HCT116 (cell line): ENCODE measurements at places on chromosomes 7 and 10. TPM values are rescaled to one million over a fixed set of nuclear protein-coding genes. Genes with fewer than 3 reads are reported as not detected.

The AKR1D1 gene
- 0.10 TPM for total RNA-seq

DNA sequence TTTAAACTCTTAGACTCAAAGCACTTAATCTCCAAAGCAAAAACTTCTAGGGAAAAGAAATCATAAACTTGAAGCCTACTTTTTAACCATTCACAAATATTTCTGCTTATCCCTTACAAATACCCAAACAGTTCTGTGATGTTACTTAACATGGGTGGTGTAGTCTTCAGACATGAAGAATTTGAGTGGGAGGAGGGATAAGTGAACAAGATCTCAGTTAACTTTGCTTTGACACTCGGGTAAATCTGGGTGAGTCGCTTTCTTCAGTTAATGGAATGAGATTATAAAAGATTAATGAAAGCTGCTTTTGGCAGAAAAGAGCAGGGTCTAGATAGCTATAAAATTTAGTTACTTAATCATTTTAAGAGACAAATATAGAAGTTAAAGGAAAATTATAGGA, 47.5 kb downstream of the RNF133 start:
- DNase-seq, result no peak

The SSC4D gene
- 1.1 TPM for total RNA-seq

DNA sequence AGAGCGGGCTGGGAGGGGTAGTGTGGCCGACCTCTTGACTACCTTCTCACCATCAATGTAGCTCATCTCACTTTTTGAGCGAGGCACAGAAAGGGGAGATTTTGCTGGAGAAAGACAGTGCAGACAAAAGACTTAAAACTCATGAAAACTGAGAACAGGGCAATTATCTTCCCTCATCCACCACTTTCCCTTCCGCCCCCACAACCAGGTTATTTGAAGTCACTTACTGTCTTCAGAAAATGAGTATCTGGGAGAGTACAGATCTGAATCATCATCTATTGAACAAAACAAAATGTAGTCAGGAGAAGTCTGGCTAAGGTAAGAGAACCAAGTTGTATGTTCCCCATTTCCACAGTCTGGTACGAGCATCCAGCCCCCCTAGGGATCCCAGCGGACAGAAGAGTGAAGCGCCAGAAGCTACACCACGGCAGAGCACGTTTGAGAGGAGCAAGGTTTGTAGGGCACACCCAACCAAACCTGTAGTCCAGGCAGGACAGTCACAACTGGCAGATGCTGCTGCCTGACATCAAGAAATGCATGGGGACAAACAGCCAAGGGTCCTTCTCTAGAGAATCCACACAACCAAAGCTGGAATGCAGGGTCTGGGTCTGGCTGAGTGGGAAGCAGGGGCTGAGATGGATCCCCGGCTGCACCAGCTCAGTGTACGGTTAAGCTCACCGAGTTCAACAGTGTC, 93.4 kb upstream of the PDLIM1 start:
- DNase-seq, result no peak

- no peak for DNase-seq
These were observed 18.9 kb downstream of the CAMK2G start for GRCh38 chr10:73855413-73855812.

GRCh38 chr7:149458235-149458634, 2.6 kb downstream of the ZNF777 start:
- DNase-seq, result no peak

DNA sequence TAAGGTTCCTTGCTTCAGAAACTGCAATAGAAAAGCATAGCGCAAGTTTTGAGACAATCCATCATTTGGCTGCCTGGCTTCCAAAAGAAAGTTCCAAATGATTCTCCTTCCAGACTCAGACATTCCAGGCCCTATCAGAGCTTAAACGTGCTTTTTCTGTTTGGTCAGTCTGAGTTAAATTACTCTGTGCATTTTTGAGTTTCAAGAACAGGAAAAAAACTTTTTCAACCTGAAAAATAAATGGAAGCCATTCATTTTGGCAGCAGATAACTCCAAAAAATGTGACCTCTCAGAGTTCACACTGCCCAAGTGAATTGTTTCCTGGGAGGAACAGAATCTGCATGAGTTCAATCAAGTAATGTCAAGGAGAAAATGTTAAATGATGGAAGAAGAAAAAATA, 354.2 kb downstream of the CXCL12 start:
- no peak for DNase-seq

- DNase-seq, result no peak
These were observed 1.0 kb downstream of the EIF3B start for GRCh38 chr7:2355705-2356008.

DNA sequence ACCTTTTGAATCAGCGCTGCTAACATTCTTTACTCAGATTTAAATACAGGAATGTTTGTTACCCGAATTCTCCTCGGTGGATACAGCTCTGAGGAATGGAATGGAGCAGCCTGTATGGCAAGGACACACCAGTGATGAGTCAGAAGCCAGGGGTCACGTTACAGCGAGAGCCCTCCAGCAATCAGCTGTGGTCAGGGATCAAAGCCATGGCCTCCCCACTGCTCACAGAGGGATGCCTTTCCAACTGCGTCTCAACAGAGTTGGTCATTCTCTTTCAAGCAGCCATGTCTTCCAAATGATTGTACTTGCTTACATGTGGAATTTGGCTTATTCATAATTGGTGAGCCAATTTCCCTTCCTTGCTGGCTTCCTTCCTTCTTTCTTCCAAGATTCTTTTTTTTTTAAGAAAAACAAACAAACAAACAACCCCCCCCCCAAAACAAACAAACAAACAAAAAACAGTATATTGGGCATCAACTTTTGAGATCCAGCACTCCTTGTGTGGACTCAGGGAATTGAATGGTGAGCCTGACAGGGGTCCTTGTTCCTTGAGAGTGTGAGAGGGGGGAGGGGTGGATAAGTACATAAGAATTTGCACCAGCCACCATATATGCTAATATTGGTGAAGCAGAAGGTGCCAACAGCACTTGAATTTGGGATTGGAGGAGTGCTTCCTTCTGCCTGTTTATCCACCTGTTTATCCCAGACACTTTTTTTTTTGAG, 100.2 kb downstream of the ATXN7L1 start:
- peak; percentile 94 for DNase-seq

The GIMAP1 gene
- total RNA-seq, result 0.10 TPM

DNA sequence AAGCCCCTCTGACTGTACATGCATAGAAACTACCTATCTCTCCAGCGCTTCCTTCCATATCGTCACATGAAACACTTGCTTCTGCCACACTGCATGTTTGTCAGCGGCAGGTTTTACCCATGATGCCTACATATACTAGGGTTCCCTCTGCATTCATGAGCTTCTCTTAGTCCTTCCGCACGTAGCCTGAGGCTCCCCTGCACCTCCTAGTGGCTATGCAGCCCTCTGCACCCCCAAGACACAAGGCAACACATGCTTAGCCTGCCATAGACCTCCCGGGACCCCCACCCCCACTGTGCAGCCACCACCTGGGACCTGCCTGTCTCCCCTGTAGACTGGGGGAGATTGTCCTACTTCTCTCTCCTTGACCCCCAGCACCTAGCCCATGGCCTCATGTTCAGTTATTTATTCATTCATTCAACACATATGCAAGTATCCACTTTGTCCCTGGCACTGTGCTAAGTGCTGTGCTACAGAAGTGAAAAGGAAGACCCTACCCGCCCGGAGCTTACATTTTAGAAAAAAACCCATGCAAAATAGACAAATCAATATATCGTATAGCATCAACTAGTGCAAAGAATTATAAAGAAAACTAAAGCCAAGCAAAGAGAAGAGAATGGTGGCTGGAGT, 23.5 kb downstream of the TMEM273 start:
- peak; percentile 48 for DNase-seq

- peak; percentile 68 for DNase-seq
These were observed 100.7 kb downstream of the ST8SIA6 start for GRCh38 chr10:17353568-17354300.

The FRMPD2 gene
- total RNA-seq, result 0.30 TPM

The HTR5A gene
- not detected for total RNA-seq

The CCDC3 gene
- total RNA-seq, result 10.5 TPM

- DNase-seq, result no peak
These were observed 40.0 kb upstream of the PAPSS2 start for GRCh38 chr10:87619705-87620104.

GRCh38 chr10:122510326-122510725, 49.0 kb downstream of the HTRA1 start:
- DNase-seq, result no peak

The ANKRD61 gene
- total RNA-seq, result 0.17 TPM

- no peak for DNase-seq
These were observed 2.0 kb upstream of the AOC1 start for GRCh38 chr7:150850273-150850672.

DNA sequence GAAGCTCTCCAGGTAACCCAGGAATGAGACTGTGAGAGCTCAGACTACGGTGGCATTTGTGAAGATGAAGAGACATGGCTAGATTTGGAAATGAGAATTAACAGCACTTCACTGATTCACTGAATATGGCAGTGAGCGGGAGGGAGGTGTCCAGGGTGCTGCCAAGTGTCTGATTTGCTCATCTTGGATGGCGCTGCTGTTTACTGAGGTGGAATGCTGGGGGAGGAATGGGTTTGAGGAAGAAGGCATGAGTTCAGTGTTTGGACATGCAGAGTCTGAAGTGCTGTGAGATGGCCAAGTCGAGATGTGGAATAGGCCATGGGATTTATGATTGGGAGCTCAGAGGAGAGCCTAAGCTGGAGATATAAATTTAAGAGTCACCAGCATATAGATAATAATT, 437.1 kb upstream of the NPVF start:
- DNase-seq, result no peak

The NOS3 gene
- total RNA-seq, result 35.8 TPM

DNA sequence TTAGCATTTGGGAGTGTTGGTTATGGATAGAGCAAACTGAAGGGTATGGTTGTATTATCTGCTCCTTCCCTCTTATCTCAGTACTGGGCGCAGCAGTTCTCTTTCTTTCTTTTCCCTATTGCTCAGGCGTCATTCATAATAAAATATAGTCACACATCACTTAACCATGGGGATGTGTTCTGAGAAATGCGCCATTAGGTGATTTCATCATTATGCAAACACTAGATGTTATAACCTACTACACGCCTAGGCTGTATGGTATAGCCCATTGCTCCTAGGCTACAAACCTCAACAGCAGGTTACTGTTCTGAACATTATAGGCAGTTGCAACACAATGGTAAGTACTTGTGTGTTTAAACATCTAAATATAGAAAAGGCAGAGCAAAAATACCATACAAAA, 401.7 kb downstream of the EXOC4 start:
- DNase-seq, result no peak

GRCh38 chr10:110914431-110914830, 4.5 kb downstream of the BBIP1 start:
- DNase-seq, result no peak

DNA sequence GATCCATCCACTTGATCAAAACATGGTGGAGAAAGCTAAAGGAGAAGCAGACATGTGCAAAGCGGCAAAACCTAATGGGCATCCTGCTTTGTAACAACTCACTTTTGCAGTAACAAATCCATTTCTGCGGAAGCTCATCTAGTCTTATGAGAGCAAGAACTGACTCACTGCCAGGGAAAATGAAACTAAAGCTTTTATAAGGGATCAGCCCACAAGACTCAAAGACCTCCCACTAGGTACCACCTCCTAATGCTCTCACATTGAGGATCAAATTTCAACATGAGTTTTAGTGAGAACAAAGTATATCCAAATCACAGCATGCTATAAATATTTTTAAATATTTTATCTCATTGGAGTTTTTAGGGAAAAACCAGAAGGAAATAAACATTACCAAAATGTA, 120.1 kb upstream of the GNAI1 start:
- no peak for DNase-seq

DNA sequence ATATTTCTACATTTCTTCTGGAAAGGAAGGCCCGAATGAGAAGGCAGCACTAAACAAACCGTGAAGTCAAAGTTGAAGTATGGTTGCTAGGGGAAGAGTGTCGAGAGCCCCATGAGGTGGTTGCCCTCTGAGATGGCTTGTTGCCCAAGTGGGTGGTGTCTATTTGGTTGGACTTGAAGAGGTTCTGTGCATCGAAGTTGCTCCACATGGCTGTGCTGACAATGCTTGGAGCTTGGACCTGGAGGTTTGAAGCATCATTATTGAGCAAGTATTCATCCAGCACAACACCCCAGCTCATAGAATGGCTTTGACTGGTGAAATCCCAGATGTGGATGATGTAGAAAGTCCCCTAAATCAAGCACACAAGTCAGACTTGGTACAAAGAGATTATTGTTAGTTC, 165.2 kb upstream of the CDCA7L start:
- DNase-seq, result no peak

DNA sequence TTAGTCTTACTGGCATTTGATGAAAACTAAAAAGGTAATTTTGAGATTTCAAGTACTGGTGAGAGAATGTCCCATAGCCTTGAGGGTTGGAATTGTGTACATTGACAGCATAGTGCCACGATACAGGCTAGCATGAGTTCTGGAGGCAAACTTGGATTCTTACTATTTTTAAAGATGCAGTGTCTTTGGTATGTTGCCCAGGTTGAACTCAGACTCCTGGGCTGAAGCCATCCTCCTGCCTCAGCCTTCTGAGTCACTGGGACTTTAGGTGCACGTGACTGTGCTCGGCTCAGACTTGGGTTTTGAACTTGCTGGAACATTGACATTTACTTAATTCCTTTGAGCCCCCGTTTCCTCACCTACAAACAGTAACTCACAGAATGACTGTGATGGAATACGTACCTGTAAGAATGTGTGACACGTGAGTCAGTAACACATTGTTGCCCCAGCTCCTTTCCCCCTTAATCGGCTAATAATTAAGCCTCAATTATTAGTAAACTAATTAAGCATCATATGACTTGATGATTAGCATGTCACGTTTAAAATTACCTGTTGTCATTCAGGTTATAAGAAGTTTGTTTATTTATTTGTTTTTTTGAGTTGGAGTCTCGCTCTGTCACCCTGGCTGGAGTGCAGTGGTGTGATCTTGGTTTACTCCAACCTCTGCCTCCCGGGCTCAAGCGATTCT, 10.6 kb downstream of the DNAJB6 start:
- peak; percentile 49 for DNase-seq

GRCh38 chr7:78677391-78677790, 776.1 kb downstream of the MAGI2 start:
- no peak for DNase-seq

DNA sequence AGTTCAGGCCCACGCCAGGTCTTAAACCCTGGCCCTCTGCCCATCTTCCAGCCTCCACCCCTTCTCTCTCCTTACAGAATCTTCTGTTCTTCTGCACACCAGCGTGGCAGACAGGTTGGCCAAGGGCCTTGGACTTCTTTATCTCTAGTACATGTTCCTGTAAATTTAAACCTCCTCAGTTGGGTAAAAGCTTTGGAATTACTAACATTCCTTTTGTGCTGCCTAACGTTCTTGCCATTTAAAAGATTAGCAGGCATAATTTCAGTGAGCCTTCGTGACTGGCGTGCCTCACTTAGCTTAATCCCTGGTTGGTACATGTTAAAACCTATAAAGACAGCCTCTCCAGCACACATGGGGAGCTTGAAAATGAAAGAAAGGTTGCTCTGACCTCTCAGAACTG, 192.2 kb downstream of the CUX1 start:
- DNase-seq, result no peak

DNA sequence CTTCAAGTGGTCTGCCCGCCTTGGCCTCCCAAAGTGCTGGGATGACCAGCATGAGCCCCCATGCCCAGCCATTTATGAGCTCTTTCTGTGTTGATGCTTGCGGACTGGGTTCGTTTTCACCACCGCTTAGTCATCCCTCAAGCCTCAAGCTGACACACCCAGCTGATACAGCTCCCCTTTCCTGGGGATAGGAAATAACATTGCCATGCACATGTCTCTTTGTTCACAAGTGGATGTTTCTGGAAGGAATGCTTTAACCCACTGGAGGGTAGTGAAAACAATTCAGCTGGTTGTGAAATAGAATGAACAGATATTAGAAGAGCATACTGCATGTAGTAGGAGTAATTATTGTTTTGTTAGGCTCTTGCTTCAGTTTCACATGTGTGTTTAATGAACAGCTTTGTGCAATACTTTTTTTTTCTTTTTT, 8.5 kb upstream of the METTL27 start:
- DNase-seq, result peak; percentile 81
